ENCODE measurements at places on chromosomes 2 and 18. TPM values are rescaled to one million over a fixed set of nuclear protein-coding genes. Genes with fewer than 3 reads are reported as not detected.
A peak's percentile ranks its signal among the peaks of the same experiment; 100 is the strongest.

GRCh38 chr2:95179451-95179850 lies 13.8 kb downstream of the ZNF2 start:
- DNase-seq, result no peak

DNA sequence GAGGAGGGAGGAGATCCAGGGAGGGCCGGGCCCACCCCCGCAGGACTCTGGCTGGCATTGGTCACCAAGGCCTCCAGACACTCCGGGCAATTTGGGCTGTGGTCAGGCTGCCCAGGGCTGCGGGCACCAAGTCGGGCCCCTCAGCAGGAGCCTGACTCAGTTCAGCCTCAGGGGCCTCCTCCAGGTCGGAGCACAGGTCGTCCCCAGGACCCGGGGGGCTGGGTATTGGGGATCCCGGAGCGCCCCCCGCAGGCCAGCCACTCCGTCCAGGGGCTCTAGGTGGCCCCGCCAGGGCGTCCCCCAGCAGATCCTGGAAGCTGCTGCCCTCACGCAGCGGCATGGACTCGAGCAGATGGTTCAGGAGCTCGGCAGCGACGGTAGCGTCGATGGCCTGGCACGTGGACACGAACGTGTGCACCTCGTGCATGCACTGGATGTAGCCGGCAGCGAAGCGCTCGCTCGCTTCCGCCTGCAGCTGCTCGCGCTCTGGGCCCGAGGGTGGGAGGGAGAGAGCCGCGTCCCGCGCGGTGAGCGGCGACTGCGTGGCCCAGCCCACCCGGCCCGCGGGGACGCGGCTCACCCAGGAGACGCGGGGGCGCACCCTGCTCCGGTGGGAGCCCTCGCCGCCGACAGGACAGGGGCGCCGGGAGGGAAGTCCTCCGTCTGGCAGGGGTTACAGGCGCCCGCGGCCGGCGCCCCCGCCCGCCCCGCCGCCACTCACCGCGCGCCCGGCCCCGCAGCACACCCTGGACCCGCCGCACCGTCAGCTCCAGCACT lies 884 bp downstream of the HES6 start:
- no peak for DNase-seq

Gene CHST9
- 6.3 TPM for polyA plus RNA-seq

Gene ATP6V1C2
- 7.2 TPM for polyA plus RNA-seq

Gene LIPT1
- 16.7 TPM for polyA plus RNA-seq

- DNase-seq, result no peak
Observed at GRCh38 chr2:28252311-28252710, 140.3 kb upstream of the FOSL2 start.

GRCh38 chr2:10918661-10919409 lies 7.1 kb downstream of the KCNF1 start:
- DNase-seq, result no peak

Gene SERPINB2
- polyA plus RNA-seq, result 0.14 TPM

Gene PPIL3
- polyA plus RNA-seq, result 79.9 TPM

- DNase-seq, result no peak
Observed at GRCh38 chr18:55280503-55280902, 307.5 kb downstream of the TCF4 start.

- DNase-seq, result no peak
Observed at GRCh38 chr2:198096002-198096401, 291.6 kb downstream of the PLCL1 start.

- no peak for DNase-seq
Observed at GRCh38 chr2:129794540-129794939, 184.9 kb upstream of the RAB6C start.

Gene MYO5B
- 28.5 TPM for polyA plus RNA-seq

GRCh38 chr18:13120983-13121441 lies 97.5 kb upstream of the LDLRAD4 start:
- DNase-seq, result no peak

- no peak for DNase-seq
Observed at GRCh38 chr2:172672114-172672513, 63.5 kb upstream of the RAPGEF4 start.

DNA sequence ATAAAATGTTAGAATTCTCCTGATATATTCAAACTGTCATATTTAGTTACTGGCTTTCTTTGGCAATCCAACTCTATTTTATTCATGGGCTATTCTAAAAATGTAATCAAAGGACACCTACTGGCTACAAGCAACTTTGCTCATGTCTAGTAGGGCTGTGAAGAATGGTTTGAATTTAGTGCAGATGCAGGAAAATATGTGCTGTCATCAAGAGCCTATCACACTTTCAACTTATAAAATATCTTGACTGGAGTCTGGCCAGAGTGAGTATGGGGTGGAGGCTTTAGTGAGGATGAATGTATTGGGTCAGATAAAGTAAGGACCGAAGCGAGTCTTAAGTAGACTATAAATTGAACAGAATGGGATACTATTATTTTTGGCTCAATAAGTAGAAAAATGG lies 343.4 kb upstream of the SPRED2 start:
- no peak for DNase-seq

DNA sequence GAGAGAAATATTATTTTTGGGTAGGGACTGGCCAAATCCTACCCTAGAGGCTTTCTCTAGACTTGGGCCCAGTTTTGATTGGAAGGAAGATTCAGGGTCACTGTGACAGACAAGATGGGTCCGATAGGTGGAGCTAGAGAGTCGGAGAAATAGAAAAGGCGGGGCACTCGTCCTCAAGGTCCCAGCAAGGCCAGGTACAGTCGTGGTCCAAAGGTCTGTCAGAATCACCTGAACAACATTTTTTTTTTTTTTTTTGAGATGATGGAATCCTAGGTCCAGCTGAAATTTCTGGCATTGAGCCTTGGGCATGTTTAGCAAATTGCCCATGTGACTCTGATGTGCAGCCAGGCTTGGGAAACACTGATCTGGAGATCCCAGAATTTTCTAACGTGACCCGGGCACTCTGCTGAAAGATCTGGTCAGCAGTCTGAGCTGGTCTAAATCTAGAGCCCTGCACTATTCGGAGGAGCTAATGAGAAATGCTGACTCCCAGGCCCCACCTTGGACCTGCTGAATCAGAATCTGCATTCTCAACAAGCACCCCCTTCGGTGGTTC lies 23.0 kb upstream of the NTSR2 start:
- DNase-seq, result peak; percentile 55

Gene DNPEP
- 67.5 TPM for polyA plus RNA-seq

GRCh38 chr2:77458216-77458615 lies 64.0 kb downstream of the LRRTM4 start:
- DNase-seq, result no peak
